ENCODE measurements at places on chromosomes 1 and 21.

DNA sequence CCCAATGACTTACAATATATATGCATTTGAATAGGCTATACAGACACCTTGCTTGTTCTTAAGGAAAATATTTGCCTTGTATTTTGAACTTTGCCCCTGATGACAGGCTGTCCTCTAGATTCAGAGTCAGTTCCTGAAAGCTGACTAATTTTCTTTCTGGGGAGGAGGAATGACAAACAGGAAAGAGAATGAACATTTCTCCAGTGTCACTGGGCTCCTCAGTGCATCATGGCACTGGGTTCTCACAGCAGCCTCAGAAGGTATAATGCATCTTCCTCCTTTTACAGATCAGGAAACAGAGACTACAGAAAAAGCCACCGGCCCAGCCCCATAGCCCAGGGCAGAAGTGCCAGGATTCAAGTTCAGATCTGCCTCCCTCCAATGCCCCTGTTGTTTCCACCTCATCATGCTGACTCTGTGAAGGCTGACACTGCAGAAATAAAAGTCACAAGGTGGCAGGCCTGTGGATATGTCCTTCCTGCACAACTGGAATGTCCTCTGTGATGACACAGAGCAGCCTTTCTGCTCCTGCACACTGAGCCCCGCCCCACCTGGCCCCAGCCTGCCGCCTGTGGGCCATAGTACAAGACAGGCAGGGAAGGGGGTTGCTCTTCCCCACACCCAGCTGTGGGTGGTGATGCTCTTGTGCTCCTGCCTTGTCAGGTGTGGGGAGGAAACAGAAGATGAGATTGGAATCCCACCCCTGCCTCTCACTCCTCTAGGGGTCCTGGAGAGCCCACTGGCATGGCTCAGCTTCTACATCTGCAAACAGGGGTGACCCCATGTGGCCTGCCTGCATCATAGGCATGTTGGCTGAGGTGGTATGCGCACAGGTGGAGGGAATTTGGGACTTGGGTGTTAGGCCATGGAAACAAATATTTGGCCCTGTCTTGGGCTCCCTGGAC, 6.4 kb downstream of the TTC22 start:
- DNase-seq: no peak

GRCh38 chr1:35660581-35661473, 19.5 kb upstream of the PSMB2 start:
- no peak for DNase-seq

GRCh38 chr21:39666026-39666425, 53.3 kb downstream of the B3GALT5 start:
- no peak for DNase-seq

GRCh38 chr1:231058416-231059109, 18.5 kb upstream of the FAM89A start:
- no peak for DNase-seq
